Esophagus mucosa (tissue), 1 donor: ENCODE measurements at places on chromosomes 4 and X.

- no peak for ATAC-seq
Observed at GRCh38 chrX:16804923-16805464, 18.7 kb downstream of the TXLNG start.

DNA sequence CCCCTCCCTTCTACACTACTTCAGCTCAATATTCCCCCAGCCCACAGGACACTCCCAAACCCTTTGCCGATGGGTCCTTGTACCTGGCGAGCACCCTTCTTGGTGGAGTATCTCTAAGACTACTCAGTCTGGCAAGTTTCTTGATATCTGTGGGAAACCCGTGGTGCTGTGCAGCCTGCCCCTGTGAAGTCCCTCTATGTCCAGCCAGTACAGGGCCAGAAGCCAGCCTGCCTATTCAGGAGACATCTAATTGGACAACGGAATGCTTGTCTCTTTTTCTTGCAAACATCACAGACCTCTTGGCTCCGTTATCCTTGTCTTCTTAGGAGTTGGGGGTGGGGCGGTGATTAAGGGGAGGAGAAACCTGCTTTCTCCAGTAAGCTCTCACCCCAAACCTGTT lies 3.7 kb upstream of the IGFBP7 start:
- ATAC-seq = no peak

GRCh38 chrX:129559783-129560182 lies 19.7 kb downstream of the OCRL start:
- no peak for ATAC-seq

DNA sequence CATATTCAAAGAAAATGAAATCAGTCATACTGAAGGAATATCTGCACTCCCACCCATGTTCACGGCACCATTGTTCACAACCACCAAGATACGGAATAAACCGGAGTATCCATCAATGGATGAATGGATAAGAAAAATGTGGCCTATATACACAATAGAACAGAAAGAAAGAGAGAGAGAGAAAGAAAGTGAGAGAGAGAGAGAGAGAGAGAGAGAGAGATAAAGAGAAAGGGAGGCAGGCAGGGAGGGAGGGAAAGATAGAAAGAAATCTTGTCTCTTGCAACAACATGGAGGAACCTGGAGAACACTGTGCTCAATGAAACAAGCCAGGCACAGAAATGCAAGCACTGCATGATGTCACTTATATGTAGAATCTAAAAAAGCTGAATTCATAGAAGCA lies 52.4 kb downstream of the ANKRD17 start:
- ATAC-seq = no peak

- ATAC-seq = no peak
Observed at GRCh38 chrX:53122013-53122412, 28.1 kb downstream of the KANTR start.

GRCh38 chr4:15443371-15444160 lies 15.7 kb downstream of the C1QTNF7 start:
- ATAC-seq = no peak
